AG04449 (cell line): ENCODE measurements at places on chromosomes 7 and 10.

GRCh38 chr10:47450442-47450841 lies 33.5 kb downstream of the ANXA8 start:
- DNase-seq = no peak

DNA sequence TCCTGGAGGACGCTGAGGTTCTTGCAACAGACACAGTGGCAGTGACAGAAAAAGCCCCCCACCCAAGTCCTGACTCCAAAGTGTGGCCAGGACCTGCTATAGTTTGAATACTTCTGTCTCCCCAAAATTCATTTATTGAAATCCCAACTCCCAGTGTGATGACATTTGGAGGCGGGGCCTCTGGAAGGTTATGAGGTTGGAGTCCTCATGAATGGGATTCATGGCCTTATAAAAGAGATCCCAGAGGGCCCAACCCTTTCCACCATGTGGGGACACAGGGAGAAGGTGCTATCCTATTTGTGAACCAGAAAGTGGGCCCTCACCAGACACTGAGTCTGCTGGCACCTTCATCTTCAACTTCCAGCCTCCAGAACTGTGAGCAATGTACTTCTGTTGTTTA lies 18.3 kb downstream of the ANXA11 start:
- DNase-seq = no peak

- no peak for DNase-seq
Measured at GRCh38 chr10:65754112-65754511, 1171.7 kb upstream of the LRRTM3 start.

- DNase-seq = no peak
Measured at GRCh38 chr10:15344876-15345285, 26.2 kb downstream of the FAM171A1 start.

- DNase-seq = no peak
Measured at GRCh38 chr10:11789306-11789705, 33.9 kb upstream of the PROSER2 start.

GRCh38 chr7:157139111-157139809 lies 534 bp downstream of the UBE3C start:
- no peak for DNase-seq

GRCh38 chr10:50918529-50918928 lies 33.1 kb upstream of the A1CF start:
- DNase-seq = no peak

- no peak for DNase-seq
Measured at GRCh38 chr7:2299131-2299829, 15.0 kb downstream of the SNX8 start.

DNA sequence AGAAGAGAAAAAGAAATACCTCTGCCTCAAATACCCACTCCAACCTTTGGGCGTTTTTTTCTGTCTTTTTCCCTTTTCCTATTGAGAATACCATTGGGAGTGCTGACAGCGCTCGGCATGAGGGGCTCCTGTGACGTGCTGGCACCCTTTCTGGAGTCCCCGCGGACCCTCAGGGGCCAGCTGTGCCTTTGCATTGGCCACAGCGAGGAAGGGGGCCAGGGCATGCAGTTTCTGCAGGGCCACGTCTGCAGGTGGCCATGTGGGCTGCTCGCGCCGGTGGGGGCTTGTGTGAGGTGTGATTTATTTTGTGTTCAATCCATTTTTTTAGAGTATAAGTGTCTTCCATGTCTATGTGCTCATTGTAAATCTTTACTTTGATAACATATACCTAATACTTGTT lies 57.4 kb downstream of the INPP5A start:
- no peak for DNase-seq

DNA sequence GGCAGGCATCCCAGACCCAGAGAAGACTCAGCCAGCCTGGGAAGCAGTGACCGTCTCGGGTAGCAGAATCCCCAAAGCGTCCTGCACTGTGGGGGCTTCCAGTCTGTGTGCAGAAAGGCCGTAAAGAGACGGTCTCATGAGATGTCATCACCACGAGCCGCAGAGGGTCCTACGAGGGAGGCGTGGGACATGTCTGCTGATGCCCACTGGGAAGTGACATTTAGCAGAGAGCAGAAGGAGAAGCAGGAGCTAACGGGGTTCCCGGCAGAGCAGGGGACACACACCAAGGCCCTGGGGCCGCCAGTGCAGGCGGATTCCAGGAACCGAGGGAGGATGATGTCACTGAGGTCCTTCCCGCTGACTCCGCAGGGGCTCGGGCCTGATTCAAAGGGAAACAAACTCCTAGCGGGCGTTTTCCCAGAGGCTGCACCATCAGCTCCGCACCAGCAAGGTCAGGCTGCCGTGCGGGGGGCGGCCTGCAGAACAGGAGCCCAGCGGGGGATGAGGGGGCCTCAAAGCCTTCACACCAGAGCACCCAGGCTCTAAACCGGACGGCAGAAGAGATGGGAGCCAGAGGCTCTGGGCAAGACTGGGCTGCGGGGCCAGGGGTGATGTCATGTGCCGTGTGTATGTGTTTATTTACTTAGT lies 85.4 kb upstream of the PDGFA start:
- DNase-seq = no peak

GRCh38 chr10:103990121-103990520 lies 23.2 kb downstream of the SLK start:
- DNase-seq = no peak

DNA sequence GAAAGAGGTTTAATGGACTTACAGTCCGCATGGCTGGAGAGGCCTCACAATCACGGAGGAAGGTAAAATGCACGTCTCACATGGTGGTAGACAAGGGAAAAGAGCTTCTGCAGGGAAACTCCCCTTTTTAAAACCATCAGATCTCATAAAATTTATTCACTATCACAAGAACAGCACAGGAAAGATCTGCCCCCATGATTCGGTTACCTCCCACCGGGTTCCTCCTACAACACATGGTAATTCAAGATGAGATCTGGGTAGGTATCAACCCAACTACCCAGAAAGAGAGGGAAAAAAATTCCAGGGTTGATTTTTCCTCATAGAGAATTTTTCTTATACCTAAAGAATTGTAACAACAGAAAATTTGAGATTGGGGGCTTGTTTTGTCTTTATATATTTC lies 13.9 kb downstream of the RAPGEF5 start:
- DNase-seq = no peak

- DNase-seq = no peak
Measured at GRCh38 chr10:86346799-86347665, 19.6 kb downstream of the GRID1 start.

GRCh38 chr10:344582-345200 lies 209.4 kb downstream of the ZMYND11 start:
- no peak for DNase-seq

DNA sequence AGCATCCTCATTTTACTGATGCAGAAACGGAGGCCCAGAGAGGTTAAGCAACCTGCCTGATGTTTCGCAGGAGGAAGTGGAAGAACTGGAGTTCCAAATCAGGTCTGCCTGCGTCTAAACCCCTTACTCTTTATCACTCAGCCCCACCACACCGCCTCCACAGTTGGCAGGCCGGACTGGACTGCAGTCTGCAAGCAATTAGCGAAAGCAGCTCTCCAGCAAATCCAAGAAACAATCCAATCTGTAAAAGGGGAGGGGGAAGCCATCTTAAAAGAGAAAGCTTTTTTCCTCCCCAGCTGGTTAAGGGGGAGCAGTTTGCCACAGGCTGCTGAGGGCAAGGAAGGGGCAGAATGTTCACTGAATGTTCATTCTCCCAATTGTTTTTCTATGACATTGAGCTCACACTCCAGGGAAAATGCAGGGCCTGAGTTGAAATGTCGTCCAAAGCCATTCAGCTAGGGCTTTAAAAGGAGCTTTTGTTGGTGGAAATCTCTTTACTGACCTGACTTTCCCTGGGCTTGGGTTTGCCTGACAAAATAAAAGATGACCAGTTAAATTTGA lies 350.1 kb downstream of the RNLS start:
- DNase-seq = no peak

GRCh38 chr10:8009031-8009430 lies 45.5 kb upstream of the GATA3 start:
- no peak for DNase-seq

DNA sequence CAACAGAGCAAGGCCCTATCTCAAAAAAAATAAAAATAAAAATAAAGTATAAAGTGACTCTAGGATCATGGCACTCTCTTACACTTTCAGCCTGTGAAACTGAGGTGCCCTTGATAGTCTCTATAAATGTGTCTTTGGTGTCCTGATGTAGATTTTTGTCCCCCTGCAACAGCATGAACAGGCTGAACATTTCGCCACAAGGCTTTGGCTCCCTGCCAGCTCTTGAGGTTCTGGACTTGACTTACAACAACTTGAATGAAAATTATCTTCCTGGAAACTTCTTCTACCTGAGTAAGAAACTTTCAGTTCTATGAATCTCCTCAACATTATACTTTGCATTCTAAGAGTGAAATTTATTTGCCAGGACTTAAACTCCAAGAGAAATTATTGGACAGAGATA lies 48.1 kb upstream of the BMS1 start:
- DNase-seq = no peak
